PC-3 (cell line): ENCODE measurements at places on chromosomes 11 and 22. TPM values are rescaled to one million over a fixed set of nuclear protein-coding genes. Genes with fewer than 3 reads are reported as not detected.

Gene FIBIN
- not detected in 2 replicates for total RNA-seq

Gene PCF11
- total RNA-seq: 41.7 and 42.1 TPM in 2 replicates

Gene THY1
- total RNA-seq: not detected in 2 replicates

Gene OR8G5
- 0.26 and 0.46 TPM in 2 replicates for total RNA-seq

Gene GGTLC2
- not detected in 2 replicates for total RNA-seq

Gene OSBP2
- total RNA-seq: 10.2 and 15.1 TPM in 2 replicates

Gene CARNS1
- 0.22 TPM in 1 of 2 replicates, not detected in the other for total RNA-seq

Gene TEX54
- not detected in 2 replicates for total RNA-seq

Gene SLC25A45
- total RNA-seq: 12.7 and 13.1 TPM in 2 replicates

Gene KCTD14
- 1.6 and 3.6 TPM in 2 replicates for total RNA-seq

Gene POGLUT3
- 20.8 and 36.2 TPM in 2 replicates for total RNA-seq

Gene MB
- total RNA-seq: 14.6 and 21.6 TPM in 2 replicates

Gene RAB36
- 1.1 and 5.1 TPM in 2 replicates for total RNA-seq

Gene NAALADL1
- 0.47 TPM in 1 of 2 replicates, not detected in the other for total RNA-seq

Gene MUC2
- total RNA-seq: 0.26 and 0.40 TPM in 2 replicates

Gene SLC22A12
- total RNA-seq: not detected in 2 replicates

Gene ADAMTS8
- total RNA-seq: 0.12 TPM in 1 of 2 replicates, not detected in the other

Gene APOC3
- not detected in 2 replicates for total RNA-seq

Gene RFPL3
- not detected in 2 replicates for total RNA-seq

Gene OR51E2
- total RNA-seq: not detected in 2 replicates

Gene PATE4
- not detected in 2 replicates for total RNA-seq

Gene MTCH2
- 84.0 and 88.1 TPM in 2 replicates for total RNA-seq

Gene MRPL48
- total RNA-seq: 48.0 and 80.8 TPM in 2 replicates

Gene SLC22A9
- not detected in 2 replicates for total RNA-seq

Gene C1QTNF5
- 2.0 and 2.6 TPM in 2 replicates for total RNA-seq

Gene LRP4
- 0.87 and 3.1 TPM in 2 replicates for total RNA-seq

Gene KCNQ1OT1
- total RNA-seq: 1.5 and 1.7 TPM in 2 replicates

Gene YPEL4
- total RNA-seq: not detected in 2 replicates

Gene SMIM38
- total RNA-seq: 0.04 and 0.17 TPM in 2 replicates

Gene B3GAT3
- total RNA-seq: 65.8 and 76.3 TPM in 2 replicates
